ENCODE measurements at places on chromosomes 16 and 17. TPM values are rescaled to one million over a fixed set of nuclear protein-coding genes. Genes with fewer than 3 reads are reported as not detected.

ITGAX gene
- polyA plus RNA-seq = not detected

TBC1D3H gene
- not detected for polyA plus RNA-seq

KIFC3 gene
- polyA plus RNA-seq = 33.2 TPM

BCAR1 gene
- polyA plus RNA-seq = 39.1 TPM

KRT39 gene
- polyA plus RNA-seq = not detected

CD7 gene
- not detected for polyA plus RNA-seq

STAT5A gene
- 0.08 TPM for polyA plus RNA-seq

All from neural cell (in vitro differentiated cells).